ENCODE measurements at places on chromosomes 3 and 15.

DNA sequence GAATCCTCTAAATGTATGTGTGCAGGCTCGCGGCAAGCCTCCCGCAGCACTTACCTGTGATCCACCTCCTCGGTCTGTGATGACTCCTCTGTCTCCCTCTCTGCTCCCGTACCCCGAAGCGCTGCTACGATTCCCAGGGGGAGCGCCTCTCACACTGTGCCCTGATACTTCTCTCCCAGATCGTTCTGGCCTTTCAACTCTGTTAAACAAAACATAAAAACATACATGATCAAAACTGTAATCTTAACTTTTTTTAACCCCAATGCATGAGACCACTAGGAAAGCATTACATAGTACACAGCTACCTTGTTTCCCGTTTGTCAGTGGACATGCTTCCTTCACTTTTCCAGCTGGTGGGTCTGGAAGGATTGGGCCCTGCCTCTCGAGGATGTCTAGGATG lies 46.6 kb downstream of the SLTM start:
- DNase-seq: no peak

DNA sequence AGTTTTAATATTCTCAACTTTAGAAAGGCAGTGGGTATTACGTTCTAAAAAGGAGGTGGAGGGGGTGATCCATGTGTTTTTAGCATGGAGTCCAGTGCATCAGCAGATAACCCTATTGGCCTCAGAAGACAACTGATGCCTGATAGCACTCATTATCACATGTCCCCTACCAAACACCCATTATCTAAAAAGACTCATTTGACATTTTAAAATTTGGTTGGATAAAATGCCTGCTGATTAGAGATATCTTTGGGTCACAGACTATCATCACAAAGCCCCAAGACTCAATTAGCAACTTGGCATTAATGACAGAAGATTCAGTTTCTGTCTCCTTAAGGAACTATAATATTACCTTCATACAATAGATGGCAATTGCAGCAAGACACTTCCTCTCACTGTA lies 589.3 kb downstream of the RBMS3 start:
- no peak for DNase-seq

DNA sequence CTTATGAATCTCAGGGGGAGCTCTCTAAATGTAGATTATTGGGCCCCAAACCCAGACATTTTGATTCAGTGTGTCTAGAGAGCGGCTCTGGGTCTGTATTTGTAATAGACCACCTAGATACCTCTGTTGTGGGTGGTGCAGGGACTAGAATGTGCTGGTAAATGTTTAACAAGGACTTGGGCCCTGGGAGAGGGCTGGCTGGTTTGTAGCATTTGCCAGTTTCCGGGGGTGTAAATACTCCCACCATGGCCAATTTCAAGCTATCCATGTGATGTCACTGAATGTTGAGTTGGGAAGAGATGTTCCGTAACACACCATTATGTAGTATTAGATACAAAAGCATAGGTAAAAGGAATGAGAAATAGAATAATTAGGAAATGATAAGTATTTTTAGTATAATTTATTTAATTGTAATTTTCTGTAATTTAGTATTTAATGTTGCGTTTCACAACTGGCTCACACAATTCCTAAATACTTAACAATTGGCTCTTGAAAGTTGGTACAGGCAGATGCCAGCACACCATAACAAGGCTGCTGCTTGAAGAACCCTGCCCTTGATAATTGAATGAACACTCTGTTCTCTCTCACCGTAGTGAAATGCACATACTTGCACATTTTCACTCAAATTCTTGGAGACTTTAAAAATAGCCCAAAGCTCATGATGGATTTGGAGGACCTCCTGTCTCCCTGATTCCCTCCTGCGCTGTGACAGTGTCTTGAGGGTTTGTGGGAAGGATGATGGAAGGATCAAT lies 359.2 kb upstream of the PROK2 start:
- DNase-seq: no peak

DNA sequence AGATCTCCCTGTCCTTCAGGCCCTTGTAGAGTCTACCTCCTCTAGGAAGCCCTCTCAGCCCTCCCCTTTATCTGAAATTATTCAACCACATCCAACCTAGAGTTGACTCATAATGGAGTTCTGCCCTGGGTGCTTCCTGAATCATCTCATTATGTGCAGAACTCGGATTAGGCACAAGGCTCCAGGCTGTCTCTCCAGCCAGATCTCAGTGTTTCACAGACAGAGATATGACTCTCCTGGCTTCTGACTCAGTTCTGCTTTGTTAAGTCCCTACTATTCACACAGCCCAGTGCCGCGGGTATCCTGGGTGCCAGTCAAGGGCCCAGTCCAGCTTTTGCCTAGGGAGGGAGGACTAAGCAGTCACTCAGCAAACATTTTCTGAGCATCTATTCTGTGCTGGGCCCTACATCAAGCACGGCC lies 9.3 kb downstream of the STRA6 start:
- DNase-seq: no peak

GRCh38 chr3:189344996-189345395 lies 173.2 kb downstream of the TPRG1 start:
- DNase-seq: no peak

DNA sequence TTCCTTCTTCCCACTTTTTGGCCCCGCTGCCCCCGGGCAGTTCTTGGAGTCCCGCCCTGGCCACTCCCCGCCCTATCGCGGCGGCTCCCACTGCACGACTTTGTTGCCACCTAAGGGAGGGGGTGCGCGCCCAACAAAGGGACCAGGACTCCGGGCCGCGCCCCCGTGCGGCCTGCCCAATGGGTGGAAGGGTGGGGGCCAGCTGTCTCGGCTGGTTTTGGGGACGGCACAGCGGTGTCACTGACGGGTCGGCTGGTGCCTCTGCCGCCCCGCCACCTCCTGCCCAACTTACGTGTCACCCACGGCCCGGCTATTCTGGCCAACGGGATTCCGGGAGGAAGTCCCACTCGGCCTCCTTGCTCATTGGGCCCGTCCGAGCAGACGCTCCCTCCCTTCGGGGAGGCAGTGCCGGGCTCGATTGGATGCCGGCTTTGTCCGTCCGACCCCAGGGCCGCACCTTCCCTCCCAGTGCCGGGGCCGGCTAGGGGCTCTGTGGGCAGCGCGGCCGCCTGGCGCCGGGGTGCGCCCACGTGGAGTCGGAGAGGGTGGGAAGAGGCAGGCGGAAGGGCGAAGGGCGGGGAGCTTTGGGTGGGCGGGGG lies at the start of gene GOLIM4:
Gene GOLIM4, minus strand, starts transcription at position 314 of the 599 bp plus-strand sequence. CDS start 639 bp downstream, outside the sequence.
- peak; percentile 2 for DNase-seq

DNA sequence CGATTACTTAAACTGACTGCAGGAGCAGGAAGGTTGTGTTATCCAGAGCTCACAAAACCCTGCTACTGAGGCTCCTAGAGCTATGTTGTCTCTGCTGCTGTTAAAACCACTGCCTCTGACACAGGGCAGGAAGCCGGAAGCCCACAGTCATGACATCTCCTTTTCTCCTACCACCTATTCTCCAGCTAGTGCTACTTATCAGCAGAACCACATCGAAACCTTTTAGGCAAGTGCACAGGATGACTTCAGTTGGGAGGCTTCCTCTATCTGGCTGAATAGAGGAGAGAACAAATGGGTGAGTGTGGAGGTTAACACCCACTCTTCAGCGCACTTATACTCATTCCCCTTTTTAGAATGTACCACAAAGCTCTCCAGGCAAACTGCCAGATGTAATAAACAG lies 638.0 kb downstream of the OTOL1 start:
- peak; percentile 26 for DNase-seq

DNA sequence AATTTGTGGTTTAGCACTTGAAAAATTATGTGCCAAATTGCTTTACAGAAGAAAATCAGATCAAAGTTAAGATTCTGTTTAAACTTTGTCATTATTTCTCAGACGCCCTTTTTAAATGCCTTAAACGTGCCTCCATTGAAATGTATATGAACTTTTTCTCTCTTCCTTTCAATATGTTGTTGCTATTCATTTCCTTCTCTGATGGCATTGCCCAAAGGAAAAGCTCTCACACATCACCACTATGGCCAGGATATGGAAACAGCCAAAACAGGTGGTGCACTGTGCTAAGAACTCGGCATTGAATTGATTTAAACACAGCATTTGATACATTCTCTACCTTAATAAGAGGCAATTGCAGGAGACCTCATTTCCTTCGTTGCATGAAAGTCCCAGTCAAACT lies 35.7 kb upstream of the NR2F2 start:
- no peak for DNase-seq

DNA sequence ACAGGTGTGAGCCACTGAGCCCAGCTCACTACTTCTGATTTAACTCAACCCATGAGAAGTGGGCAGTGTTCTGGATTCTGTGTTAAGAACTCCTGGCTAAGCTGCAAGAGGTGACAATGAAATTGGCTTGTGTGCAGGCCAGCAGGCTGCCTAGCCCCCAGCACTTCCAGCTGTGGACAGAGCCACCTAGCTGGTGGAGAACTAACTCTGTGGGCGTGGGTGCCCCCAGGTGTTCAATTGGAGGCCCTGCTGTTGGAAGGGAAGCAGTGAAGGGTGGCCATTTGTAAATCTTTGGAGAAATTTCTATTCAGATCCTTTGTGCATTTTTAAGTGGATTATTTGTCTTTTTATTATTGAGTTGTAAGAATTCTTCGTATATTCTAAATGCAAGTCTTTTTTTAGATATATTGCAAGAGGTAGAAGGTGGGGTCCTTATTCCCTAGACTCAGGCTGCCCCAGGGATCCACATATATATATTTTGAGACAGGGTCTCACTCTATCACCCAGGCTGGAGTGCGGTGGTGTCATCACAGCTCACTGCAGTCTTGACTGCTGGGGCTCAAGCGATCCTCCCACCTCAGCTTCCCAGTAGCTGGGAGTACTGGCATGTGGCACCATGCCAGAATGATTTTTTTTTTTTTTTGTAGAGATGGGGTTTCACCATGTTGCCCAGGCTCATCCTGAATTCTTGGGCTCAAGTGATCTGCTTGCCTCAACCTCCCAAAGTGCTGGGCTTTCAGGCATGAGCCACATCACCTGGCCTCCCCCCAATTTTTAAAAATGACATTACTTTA lies 7.2 kb upstream of the SCAMP5 start:
- no peak for DNase-seq

GRCh38 chr3:105366326-105367062 lies at the start of gene ALCAM:
Gene ALCAM (plus strand): TSS chr3:105366909.
- peak; percentile 67 for DNase-seq

GRCh38 chr3:28012830-28013229 lies 228.6 kb upstream of the CMC1 start:
- DNase-seq: no peak

GRCh38 chr15:80031841-80032240 lies 27.6 kb upstream of the ZFAND6 start:
- no peak for DNase-seq

DNA sequence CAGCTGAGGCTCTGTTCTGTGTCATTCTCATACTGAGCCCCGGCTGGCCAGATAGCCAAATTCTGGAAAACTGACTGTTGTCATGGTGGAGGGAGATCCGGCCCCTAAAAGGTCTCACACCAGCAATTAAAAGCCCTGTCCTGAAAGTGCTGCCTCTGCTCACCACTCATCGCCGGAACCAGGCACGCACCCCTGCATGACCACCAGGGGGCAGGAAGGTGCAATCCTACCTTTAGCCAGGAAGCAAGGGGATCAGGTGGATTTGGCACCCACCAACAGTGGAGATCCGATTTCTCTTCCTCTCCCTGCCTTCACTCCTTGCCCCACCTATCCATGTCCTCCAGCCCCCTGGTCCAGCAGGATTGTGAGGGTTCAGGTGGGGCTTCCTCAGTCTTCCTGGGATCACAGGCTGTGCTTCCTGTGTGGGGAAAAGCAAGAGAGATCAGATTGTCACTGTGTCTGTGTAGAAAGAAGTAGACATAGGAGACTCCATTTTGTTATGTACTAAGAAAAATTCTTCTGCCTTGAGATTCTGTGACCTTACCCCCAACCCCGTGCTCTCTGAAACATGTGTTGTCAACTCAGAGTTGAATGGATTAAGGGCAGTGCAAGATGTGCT lies 16.1 kb upstream of the CACNA2D2 start:
- DNase-seq: peak; percentile 57

DNA sequence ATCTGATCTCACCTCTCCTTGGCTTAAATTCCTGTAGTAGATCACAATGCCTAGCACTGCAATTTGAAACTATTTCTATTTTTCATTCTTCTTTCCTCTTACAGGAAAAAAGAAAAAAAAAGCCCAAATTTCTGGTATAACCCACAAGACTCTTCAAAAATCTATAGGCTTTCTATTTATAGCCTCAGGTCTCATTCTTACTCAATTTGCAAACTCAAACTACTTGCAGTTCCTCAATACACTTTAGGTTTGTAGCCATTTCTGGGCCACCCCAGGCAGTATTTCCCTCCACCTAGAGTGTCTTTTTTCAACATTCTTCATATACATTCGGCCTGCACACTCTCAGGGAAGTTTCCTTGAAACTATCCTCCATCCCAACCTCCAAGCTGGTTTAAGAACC lies 169.0 kb downstream of the TBC1D5 start:
- no peak for DNase-seq

- DNase-seq: no peak
These were observed 48.7 kb upstream of the SKOR1 start for GRCh38 chr15:67776600-67776999.

DNA sequence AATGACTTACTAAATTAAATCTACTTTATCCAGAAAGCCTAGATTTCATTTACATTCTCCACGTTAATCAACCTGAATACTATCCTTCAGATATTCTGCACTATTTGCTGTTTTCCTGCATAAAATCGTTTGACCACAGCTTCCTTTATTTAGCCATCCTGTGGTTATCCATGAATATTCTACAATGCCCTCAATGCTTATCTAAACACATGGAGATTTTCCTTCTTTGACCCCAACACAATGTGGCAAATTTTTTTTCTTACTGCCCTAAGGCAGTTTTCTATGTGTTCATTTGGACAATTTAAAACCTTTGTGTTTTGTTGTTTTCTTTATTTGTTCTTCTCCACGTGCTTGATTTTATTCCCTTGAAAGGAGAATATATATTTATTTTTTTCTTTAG lies 495.5 kb upstream of the ROBO1 start:
- no peak for DNase-seq

- DNase-seq: peak; percentile 78
These were observed at the start of gene ERICH6 for GRCh38 chr3:150703756-150704344. Gene ERICH6 (minus strand): TSS chr3:150703920. CDS start chr3:150703898, 22 bp downstream.

DNA sequence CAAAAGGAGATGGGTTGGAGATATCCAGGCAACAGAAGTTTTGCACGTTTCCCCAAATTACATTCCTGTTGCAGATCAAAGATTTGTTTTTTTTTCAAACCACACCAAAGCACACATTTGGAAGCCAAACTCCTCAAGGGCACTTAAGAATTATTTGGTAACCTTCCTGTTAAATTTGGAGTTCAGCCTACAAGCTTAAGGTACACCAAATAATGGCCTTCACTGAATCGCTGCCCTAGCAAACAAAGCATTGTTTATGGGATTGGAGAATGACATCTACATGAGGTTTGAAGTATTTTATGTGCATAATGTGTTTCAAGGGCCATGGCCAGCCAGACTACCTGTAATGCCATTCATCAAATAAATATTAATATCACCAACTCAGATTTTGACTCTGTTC lies 357.9 kb downstream of the RORA start:
- DNase-seq: no peak

- no peak for DNase-seq
These were observed 18.7 kb downstream of the CTSH start for GRCh38 chr15:78925956-78926743.

GRCh38 chr15:47412136-47412535 lies 305.2 kb upstream of the SEMA6D start:
- DNase-seq: no peak

- DNase-seq: no peak
These were observed 12.1 kb upstream of the CNBP start for GRCh38 chr3:129195731-129196256.

GRCh38 chr3:184581331-184581855 lies 19.8 kb downstream of the EPHB3 start:
- no peak for DNase-seq

GRCh38 chr15:101433396-101433795 lies 56.1 kb downstream of the PCSK6 start:
- no peak for DNase-seq

Measured in naive thymus-derived CD4-positive, alpha-beta T cell (primary cell).